ENCODE measurements at places on chromosomes 16 and 17.
A peak's percentile ranks its signal among the peaks of the same experiment; 100 is the strongest.

GRCh38 chr17:9002606-9003354, 18.5 kb upstream of the NTN1 start:
- DNase-seq = no peak

DNA sequence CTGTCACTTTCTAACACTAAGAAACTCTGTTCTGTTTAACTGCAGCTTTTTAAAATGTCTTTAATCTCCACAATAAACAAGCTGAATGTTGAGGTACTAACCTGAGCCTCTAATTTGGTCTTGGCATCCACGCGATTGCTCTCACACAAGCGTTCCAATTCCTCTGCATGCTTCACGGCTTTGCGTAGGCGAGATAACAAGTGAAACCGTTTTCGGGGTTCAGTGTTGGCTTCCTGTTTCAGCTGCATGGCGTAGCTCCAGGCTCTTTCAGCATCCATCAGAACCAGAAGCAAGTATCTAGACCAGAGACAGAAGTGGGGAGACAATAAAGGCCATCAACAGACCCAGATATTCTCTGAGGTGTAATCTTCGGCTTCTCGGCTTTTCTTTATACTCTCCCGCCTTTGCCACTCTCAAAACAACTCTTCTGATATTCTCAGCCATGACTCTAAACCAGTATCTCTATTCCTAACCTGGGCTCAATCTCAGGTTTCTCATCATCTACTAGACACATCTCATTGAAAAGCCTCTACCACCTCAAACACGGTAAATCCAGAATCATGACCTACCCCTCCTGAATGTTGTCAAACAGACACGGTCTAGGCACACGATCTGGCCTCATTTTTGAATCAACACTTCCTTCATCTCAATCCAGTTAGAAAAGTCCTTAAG, 8.3 kb downstream of the SRP68 start:
- DNase-seq = no peak

GRCh38 chr16:82954224-82954929, 327.6 kb downstream of the CDH13 start:
- DNase-seq = no peak

DNA sequence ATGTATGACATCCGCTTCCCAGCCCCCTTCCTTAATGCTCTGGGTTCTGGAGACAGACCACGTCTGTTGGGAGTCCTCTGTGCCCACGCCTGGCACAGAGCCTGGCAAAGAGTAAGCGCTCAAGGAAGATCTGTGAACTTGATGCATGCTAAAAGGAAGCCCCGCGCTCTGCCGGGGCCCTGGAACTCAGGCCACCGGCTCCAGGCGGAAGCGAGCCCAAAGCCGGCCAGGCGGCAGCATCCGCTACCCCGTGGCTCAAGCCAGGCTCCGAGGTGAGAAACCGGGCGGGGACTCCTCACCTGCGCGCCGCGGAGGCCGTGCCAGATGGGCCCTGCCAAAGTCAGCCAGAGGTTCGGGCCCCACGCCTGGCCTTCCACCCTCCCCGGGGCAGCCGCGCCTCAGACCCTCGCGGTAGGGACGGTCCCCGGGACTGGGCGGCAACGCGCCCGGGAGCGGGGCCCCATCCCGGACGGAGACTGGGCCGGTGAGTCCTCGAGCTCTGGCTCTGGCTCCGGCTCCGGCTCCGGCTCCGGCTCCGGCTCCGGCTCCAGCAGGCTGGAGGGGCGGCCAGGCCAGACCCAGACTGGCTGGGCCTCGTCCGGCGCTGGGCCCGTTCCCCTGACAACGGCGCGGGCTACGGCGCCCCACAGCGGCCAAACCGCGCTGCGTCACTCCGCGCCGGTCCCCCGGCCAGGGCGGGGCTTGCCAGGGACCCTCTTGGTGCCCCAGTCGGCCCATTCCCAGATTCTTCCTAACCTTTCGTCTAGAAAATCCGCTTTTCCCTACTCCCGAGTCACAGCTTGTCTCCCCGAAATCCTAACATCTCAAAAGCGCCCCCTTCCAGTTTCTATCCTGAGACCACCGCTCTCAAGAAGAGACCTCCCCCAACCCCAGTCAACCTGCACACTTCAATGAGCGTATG, at the start of gene ZDHHC1:
TSS of gene ZDHHC1 (minus strand) at position 606 of the 922 bp plus-strand sequence. CDS start 8,702 bp downstream, outside the sequence.
- DNase-seq = no peak

GRCh38 chr17:31674717-31675349, 184.2 kb downstream of the COPRS start:
- DNase-seq = peak; percentile 61

- DNase-seq = no peak
Measured at GRCh38 chr16:81634380-81635062, 144.6 kb upstream of the PLCG2 start.

- no peak for DNase-seq
Measured at GRCh38 chr17:15161395-15161794, 103.7 kb downstream of the PMP22 start.

- no peak for DNase-seq
Measured at GRCh38 chr16:68643847-68644246, 1.3 kb upstream of the CDH3 start.

DNA sequence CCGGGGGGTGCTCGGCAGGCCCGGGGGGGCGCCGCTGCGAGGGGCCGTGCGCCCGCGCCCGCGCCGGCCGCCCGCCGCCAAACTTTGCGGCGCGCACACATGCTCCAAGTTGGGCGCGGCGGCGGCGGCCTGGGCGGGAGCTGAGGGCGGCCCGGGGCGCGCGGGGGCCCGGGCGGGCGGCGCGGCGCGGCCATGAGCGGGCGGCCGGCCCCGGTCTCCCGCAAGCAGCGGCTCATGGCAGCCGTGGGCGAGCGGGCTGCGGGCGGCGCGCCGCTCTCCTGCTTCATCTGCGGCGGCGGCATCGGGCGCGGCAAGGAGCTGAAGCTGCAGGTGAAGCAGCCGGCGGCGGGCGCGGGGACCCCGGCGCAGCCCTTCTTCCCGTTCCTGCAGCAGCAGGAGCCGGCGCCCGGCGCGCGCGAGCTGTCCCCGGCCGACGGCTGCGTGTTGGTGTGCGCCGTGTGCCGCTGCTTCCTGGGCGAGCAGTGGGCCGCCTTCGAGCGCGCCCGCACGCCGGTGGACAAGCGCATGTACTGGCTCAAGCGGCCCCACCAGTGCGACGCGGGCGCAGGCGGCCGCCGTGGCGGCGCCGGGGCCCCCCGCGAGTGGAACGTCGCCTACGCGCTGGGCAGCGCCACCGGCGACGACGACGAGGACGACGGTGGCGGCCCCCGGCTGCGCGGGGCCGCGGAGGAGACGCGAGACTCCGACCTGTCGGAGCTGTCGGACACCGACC, 57.2 kb upstream of the CIBAR2 start:
- DNase-seq = no peak

GRCh38 chr16:21708533-21709115, 44.9 kb downstream of the OTOA start:
- DNase-seq = peak; percentile 62

- no peak for DNase-seq
Measured at GRCh38 chr17:49132699-49133364, at the start of gene B4GALNT2. TSS of gene B4GALNT2 (plus strand) at chr17:49132769. CDS start at chr17:49132793, 24 bp downstream.

DNA sequence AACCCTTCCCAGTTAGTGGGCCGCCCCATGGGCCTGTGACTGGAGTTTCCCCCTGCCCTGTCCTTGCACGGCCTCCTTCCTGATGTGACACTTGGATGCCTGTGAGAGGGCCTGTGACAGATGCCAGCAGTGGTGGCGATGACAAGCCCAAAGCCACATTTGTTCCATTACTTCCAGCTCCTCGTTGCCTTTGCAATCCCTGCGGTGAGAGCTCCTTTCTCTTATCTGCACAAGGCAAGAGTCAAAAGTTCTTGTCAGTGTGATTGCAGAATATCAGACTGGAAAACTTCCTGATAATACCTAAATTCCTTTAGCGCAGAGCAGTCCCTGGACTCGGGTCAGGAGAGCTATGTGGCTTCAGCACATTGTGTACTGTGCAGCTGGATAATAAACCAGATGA, 54.4 kb upstream of the ARHGAP44 start:
- DNase-seq = no peak

- DNase-seq = no peak
Measured at GRCh38 chr16:15644267-15644961, 1.5 kb upstream of the MARF1 start.

DNA sequence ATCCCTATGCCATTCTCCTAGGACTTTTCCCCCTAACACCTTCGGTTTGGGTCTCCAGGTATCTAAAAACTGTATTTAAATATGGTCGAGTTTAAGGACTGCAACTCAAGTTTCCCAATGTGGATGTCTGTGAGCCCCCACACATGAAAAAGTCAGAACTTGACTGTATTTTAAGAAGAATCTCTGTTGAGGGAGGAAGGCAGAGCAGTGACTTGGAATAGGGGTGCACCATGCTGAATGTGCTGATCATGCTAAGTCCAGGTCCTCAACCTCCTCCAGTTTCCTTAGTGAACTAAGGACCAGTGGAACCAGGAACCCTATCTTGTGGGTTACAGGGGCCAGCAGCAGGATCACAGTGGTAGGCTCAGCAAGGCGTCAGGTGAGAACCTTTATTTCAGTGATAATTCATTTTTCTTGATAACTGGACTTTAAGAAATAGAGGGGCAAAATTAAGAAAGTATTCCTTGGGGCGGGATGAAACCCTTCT, 19.5 kb downstream of the GRB7 start:
- DNase-seq = no peak

GRCh38 chr17:1810450-1811103, 19.1 kb downstream of the SMYD4 start:
- no peak for DNase-seq

DNA sequence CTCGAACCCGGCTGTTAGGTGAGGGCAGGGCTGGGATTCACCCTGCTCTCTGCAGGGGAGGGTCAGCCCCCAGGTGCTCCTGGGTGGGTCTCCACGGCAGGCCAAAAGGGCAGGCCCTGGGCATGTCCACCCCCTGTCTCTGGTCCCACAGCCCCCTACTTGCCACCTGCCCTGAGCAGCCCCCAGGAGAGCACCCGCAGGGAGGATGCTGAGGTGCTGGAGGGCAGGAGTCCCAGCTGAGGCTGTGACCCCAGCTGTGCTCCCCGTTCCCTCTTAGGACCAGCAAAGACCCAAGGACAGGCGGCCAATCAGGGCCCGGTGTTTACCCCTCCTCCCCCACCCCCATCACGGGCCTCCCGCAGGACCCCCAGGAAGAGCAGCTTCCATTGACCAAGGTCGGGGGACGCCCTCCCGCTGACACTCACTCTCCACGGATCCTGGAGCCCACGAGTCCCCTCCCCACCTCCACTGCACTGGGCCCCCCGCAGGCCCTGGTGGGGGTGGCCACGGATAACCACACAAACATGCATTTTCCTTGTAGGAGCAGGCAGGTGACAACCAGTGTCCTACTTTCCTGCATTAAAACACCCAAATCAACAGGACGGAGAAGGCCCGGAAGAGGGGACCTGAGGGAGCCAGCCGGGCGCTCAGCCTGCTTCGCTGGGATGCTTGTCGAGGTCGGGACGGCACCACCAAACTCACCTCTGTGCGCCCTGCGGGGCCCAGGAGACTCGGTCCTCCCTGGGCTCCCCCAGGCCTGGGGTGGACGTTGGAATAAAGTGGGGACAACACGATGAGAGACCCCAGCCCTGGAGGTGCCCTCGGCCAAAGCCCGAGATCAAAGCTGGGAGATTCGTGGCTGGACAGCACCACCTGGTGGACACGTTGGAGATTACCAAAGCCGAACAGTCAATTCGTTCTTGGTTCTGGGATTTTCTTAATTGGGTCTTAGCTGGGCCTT, 22.5 kb upstream of the ENPP7 start:
- DNase-seq = peak; percentile 17

GRCh38 chr17:38748149-38748891, at the start of gene PCGF2:
TSS of gene PCGF2 (minus strand) at chr17:38748336. CDS start at chr17:38740402, 7,934 bp downstream.
- DNase-seq = peak; percentile 69

GRCh38 chr16:51407199-51407598, 256.1 kb upstream of the SALL1 start:
- peak; percentile 80 for DNase-seq

DNA sequence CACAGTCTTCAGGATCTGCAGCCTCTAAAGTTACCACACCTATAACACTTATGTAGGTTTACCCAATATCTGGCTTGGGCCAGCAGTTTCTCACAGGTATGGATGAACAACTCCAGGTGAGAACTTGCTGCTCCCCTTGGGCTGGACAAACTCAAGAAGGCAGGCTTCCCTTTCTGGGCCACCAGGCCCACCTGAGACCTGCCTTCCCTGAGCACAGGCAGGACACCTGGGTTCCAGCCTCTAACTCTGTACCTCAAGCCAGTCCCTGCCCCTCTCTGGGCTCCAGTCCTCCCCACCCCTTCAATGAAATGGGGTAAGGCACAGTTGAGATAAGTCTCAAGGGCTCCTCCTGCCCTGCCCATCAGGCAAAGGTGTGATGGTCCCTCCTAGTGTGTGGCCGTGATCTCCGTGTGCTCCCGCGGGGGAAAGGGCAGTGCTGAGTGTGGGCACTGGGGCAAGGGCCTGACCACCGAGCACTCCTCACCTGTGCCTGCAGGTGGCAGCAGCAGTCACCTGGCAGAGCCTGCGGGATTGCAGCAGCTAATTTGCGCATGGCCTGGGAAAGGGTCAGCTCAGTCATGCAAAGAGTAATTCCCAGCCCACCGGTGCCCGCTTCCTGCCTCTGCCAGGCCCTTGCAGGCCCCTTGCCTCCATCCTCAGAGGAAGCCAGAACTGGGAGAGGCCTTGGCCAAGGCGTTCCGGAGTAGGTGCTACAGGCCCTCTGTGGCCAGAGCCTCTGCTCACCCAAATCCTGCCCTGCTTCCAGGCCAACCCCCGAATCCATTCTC, 28.2 kb upstream of the ADGRG1 start:
- peak; percentile 32 for DNase-seq

DNA sequence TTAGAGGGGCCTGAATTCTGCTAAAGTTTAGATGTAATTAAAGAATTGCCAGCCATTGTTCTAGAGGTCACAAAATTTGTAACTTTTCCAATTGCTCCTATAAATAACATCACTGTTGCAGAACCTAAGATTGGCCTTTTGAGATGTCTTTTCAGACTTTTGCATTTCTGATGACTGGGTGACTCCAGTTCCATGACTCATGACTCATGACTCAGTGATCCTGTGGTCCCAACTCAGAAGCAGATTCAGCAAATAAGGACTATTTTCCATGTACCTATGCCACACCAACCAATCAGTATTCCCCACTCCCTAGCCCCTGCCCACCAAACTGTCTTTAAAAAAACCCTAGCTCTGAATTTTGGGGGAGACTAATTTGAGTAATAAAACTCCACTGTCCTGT, 740.9 kb downstream of the CDH8 start:
- DNase-seq = no peak

DNA sequence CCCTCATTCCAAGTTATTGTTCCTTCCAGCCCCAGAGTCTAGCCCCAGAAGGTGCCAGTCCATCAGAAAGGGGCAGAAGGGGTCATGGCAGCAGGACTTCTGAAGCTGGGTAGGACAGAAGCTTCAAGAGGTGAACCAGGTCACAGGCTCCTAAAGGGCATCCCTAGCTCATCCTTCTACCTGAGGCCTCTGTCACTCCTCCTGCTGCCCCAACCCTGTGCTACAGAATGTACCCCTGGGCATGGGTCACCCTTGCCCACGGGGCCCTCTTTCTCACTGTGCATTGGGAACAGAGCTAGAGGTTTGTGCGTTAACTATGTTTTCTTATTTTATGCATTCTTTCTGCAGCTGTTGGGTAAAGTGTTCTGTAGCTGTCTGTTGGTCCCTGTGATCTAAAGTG, 46.5 kb downstream of the DNAH17 start:
- no peak for DNase-seq

- DNase-seq = no peak
Measured at GRCh38 chr16:78303946-78304345, 204.5 kb downstream of the WWOX start.

Measured in kidney glomerular epithelial cell (primary cell).